GM12865 (cell line): ENCODE measurements at places on chromosomes 3 and 15.
A peak's percentile ranks its signal among the peaks of the same experiment; 100 is the strongest.

DNA sequence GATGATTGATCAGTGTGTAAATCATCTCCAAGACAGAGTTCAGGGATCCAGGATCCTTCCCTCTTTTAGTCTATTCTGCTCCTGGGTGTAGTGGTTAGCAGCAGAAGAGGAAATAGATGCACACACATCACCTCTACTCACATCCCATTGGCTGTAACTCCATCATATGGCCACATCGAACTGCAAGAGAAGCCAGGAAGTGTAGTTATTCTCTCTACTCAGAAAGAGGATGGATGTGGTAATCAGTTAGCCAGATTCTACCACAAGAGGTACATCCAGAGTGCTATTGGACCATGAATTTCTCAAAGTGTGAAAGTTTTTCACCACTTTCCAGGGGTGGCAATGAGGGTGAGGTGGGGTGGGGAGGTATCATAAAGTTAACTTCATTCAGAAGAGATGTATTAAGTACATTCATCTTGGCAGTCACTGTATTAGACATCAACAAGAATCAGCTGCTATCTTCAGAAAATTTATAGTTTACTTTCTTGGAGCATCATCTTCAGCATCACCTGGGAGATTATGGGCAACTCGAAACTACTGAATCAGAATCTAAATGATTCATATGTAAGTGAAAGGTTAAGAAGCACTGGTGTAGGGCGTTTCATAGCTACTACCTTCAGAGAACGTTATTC is 60.6 kb upstream of the GAP43 start:
- DNase-seq: peak; percentile 2

DNA sequence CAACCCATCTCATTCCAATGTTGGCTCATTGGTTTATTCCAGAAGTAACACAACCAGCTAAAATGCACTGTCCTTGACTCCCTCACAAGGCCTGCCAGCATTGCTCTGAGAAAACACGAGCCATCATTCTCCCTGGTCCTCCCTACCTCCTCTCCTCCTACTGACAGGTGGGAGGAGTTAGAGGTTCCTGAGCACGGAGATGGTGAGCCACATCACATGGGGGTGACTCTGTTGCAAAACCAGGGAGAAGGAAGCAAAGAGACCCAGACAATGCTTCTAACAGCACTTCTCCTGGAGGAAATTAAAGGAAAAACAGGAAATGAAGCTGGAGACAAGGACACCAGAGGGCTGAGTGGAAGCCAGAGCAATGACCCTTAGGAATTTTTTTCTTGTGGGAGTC is 667.4 kb downstream of the NTRK3 start:
- DNase-seq: no peak

GRCh38 chr3:66280304-66280703 is 59.5 kb downstream of the SLC25A26 start:
- no peak for DNase-seq

- DNase-seq: no peak
These were observed 339.9 kb upstream of the RBMS3 start for GRCh38 chr3:28940994-28941393.

GRCh38 chr3:117788061-117788460 is 1078.5 kb downstream of the TUSC7 start:
- DNase-seq: no peak

DNA sequence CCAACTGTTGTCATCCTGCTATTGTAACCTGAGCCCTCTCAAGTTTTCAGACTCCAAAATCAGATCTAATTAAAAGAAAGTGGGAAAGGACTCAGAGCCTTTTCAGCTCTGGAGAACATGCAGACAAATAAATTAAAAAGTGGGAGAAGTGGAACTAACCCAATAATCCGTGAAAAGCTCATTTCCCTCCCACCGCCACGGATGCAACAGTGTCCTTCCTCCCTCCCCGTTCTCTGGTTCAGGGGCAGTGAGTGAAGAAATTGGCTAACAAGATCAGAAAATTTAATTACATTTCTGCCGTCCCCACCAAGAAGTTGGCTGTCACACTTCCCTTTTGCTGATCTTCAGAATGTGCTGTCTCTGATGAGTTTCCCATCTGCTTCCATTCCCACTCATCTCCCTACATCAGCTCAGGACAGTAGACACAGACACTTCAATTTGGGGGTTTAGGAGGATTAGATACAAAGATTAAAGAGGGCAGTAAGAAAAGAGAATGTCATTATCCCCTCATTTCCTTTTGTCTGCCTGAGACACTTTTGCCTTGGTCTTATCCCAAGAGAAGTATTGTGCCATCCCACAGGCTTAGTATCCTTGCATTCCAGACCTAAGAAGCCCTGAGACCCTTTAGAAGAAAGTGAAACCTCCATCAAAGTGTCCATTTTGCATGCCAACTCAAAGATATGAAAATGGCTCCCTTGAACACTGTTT is 335.7 kb upstream of the PPP2R3A start:
- no peak for DNase-seq

DNA sequence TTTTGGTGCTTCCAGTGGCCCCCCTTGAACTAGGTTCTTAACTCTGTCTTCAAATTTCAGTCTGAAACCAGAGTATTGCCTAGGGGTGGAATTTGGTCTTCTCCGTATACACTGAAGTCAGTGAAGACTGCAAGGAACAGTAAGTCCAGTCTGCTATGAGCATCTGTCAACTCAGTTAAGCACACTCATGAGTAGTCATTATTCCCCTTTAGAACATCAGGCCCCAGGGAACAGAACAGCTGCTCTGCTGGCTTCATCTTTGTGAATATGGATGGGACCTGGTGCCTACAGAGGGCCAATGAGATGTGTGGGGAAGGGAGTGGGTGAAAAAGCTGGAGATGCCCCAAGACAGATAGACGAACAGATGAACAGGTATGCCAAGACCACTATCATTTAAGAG is 85.2 kb upstream of the PRR23C start:
- DNase-seq: no peak

GRCh38 chr3:45606991-45607712 is 12.6 kb downstream of the LIMD1 start:
- no peak for DNase-seq

DNA sequence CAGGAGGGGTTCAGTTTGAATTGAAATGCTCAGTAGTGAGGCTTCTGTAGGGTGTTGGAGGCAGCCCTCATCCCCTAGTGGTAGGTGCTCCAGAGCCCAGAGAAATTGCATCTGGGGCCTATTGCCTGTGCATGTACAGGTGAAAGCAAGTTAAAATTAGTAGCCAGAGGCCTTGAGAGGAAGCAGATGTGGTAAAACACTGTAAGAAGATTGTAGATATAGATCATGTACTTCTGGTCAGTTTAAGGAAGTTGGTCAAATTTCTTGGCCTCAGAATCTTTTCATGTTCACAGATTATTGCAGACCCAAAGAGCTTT is 34.6 kb downstream of the IGSF10 start:
- DNase-seq: peak; percentile 45

GRCh38 chr3:112038863-112039262 is 4.3 kb downstream of the TMPRSS7 start:
- peak; percentile 17 for DNase-seq

GRCh38 chr3:30511524-30512251 is 94.7 kb upstream of the TGFBR2 start:
- no peak for DNase-seq

- no peak for DNase-seq
These were observed 53.2 kb downstream of the OXNAD1 start for GRCh38 chr3:16318176-16318575.

- no peak for DNase-seq
These were observed 108.2 kb upstream of the UBE2E2 start for GRCh38 chr3:23094890-23095462.

DNA sequence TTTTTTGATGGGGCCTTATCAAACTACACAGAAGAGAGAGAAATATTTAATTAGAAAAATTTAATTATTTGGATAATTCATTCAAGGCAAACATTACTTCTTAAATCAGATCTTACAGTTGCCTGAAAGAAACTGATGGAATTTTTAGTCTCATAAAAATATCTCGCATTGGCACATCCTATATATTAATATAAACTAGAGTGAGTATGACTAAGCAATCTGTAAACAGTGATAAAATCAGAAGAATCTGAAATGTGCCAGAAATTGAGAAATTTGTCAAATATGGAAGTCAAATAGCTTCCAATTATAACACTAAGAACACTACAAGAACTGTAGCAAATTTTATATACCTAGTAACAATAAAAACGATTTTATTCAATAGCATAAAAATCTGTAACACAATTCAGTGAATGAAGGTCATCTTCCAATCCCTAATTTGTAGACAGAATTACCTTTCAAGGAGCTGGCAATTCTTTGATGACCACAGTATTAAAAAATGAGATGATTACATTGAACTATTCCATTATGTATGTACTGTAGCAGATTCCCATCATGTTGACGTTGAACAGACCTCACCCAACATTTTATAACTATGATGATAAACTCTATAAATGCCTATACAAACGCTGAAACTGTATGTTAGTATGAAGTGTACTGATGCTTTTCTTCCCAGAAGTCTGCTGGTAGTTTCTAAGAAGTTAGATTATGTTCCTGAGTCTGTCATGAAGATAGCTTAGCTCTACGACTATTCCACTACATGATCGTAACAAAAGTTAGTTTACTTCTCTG is 63.0 kb downstream of the ALDH1A2 start:
- DNase-seq: no peak

GRCh38 chr15:65937476-65937875 is 68.2 kb downstream of the RAB11A start:
- no peak for DNase-seq

DNA sequence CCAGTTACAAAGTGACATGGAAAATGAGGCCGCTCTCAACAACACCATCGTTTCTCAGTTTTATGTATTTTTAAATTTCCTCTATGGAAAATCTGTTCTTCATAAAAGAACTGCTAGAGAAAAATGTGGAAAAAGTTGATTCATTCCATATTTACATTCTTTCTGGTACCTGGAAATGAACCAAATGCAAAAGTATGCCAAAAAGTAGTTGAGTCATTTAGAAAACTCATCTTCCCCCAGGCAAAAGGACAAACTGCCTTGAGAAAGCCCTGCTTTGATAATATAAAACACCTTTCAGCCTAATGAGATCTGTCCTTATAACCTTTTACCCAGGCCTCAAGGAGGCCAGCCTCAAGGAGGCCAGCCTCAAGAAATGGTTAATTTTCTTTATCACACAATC is 283.0 kb upstream of the VEPH1 start:
- DNase-seq: no peak

GRCh38 chr3:22371036-22371435 is 620.0 kb upstream of the ZNF385D start:
- no peak for DNase-seq

- no peak for DNase-seq
These were observed 11.4 kb downstream of the IREB2 start for GRCh38 chr15:78449220-78449999.
